ENCODE measurements at places on chromosomes 13 and 19. TPM values are rescaled to one million over a fixed set of nuclear protein-coding genes. Genes with fewer than 3 reads are reported as not detected.
A peak's percentile ranks its signal among the peaks of the same experiment; 100 is the strongest.

GRCh38 chr13:111021270-111021669 is 93.8 kb upstream of the ARHGEF7 start:
- DNase-seq = no peak

GRCh38 chr19:48784527-48784926 is 26.3 kb downstream of the BCAT2 start:
- no peak for DNase-seq

DNA sequence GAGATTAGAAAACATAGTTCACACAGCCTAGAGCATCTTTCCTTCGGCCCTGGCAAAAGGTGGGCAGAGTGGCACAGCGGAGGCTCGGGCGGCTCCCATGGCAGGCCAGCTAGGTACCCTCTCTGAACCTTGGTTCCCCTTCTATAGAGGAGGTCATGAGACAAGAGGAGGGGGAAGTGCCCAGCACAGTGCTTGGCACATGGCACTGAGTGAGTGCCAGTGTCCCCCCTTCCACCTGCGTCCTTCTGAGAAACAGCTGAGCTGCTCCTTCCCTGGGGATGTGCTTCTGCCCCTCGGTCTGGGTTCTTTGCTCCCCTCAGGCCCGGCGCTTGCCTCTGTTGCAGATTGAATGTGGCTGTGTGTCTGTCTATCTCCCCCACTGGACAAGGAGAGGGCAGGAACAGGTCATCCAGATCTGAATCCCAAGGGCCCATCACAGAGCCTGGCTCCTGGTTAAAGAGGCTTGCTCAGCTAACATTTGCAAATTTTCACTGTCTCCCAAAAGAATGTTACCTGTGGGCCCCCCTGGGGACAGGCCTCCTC is 165.6 kb downstream of the USP12 start:
- DNase-seq = no peak

DNA sequence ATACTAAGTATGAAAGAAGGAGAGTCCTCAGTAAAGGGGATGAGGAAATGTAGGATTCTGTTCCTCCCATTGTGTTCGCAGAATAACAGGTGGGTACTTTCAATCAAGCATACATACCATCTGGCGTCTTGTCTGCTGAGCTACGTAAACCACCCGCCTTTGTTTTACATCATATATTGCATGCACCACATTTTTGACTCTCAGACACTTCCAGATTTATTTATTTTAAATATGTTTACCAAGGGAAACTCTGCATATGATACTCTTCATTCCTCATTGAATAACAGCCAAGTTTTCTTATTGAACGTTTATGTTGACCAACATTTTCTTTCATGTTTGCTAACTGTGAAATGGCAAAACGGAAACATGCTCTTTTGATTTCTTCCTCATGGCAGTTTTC is 174.1 kb downstream of the FGF14 start:
- DNase-seq = no peak

GRCh38 chr13:36745436-36745835 is 71.6 kb downstream of the SERTM1 start:
- DNase-seq = no peak

DNA sequence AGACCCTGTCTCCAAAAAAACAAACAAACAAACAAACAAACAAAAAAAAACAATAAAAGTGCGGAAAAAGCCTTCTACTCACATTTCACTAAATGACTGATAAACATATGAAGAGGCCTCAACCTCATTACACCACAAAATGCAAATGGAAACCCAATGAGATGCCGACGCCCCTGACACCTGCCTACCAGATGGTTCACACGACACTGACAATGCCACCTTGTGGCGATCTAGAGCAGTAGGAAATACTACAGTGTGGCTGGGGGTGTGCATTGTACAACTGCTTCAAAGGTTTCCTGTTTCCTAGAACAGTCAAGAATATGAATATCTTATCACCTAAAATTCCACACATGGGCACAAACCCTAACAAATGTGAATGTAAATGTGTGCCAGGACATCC is 14.0 kb downstream of the SCGB2B2 start:
- peak; percentile 41 for DNase-seq

DNA sequence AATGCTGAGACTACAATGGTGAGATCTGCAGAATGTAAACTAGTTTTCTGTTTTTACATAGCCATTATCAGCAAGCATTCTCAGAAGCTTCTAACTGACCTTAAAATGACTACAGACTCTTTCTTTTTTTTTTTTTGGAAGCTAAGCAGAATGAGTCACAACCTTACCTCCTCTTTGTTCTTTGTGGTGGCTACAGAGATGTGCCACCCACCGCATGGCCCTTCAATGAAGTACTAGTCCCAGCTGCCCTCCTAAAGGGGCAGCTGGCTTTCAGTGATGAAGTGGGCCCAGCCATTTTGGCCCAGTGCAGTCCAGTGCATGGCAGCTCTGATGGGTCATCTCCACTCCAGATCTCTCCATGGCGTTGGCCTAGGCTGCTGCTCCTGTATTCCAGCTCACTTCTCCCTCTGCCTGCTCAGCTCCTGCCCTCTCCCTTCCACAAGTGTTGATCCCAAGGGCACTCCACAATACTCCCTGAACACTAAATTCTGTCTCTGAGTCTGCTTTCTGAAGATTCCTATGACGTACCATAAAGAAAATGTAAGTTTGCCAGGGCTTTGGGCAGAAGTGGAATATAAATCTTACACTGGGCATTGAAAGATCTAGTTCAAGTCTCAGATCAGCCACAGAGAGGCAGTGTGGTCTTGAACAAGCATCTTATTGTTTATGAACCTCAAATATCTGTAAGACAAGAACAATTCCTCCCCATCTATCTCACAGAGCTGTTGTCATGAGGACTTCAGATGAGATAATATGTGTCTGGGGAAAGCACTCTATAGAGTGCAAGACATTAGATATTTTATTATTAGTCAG is 85.6 kb downstream of the RXFP2 start:
- DNase-seq = no peak

GRCh38 chr13:107347641-107348369 is 779.9 kb upstream of the ARGLU1 start:
- no peak for DNase-seq

GRCh38 chr19:41299755-41300089 is 10.2 kb upstream of the CCDC97 start:
- peak; percentile 37 for DNase-seq

DNA sequence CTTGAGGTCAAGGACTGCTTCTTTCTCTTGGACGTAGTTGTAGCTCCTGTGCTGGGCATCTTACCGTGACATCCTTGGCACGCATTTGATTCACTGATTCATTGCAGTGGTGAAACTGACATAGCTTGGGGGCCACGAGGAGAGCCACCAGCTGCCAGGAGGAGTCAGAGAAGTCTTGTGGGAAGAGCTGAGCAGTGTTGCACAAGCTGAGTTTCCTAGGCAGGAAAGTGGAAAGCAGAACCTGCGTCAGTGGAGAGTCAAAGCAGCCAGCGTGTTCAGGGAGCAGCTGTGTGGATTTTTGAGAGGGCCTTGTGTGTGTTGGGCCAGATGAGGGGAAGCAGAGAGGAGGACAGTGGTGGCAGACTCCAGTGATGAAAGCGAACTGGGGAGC is 5.3 kb upstream of the GPR183 start:
- peak; percentile 42 for DNase-seq

The MAST1 gene
- total RNA-seq = 5.8 TPM

The NUP58 gene
- total RNA-seq = 96.6 TPM

The ATXN8OS gene
- total RNA-seq = not detected

The SERP2 gene
- total RNA-seq = 1.0 TPM

All from activated T-cell treated with anti-CD3 and anti-CD28 coated beads, Interleukin-2, amount 50 U/mL, for 72 hours (primary cell).